Activated naive CD4-positive, alpha-beta T cell treated with Interleukin-2 at 50 U/mL for 16 hours (primary cell): ENCODE measurements at places on chromosomes 5 and 9.

DNA sequence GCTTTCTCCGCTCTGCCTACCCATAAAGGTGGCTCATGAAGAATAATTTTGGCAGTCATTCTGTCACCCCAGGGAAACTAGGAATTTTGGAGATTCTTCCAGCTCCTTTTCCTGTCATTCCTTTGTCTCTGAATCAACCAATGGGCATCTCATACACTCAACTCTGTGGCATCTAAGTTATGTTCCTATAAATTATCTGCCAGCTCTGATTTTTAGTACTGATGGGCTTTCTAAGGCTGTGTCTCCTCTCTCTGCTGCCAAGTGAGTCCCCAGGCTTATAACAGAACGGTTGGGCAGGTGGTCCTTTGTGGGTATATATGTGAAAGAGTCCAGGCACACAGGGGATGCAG, 226.8 kb downstream of the NMUR2 start:
- no peak for DNase-seq

DNA sequence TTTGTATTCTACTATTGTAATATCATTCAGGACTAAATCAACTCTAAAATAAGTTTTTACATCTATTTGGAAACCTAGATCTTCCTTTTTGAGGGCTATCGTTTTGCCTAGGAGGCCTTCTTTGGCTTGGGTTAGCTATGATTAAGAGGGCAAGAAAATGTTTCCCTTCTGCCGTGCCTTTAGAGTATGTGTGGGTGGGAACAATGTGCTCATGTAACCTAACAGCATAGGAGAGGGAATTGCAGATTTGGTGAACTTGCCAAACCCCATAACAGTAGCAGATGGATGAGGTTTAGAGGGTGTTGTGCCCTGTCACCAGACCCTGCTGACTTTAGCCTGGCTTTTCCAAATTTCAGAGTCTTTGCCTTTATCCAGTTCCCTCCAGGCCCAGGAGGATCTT, 339.0 kb downstream of the ADGRV1 start:
- no peak for DNase-seq

- no peak for DNase-seq
These were observed 133.6 kb upstream of the RETREG1 start for GRCh38 chr5:16750445-16750844.

GRCh38 chr5:81019748-81020147, 59.6 kb downstream of the RASGRF2 start:
- no peak for DNase-seq
